ENCODE measurements at places on chromosomes 12 and 14.

DNA sequence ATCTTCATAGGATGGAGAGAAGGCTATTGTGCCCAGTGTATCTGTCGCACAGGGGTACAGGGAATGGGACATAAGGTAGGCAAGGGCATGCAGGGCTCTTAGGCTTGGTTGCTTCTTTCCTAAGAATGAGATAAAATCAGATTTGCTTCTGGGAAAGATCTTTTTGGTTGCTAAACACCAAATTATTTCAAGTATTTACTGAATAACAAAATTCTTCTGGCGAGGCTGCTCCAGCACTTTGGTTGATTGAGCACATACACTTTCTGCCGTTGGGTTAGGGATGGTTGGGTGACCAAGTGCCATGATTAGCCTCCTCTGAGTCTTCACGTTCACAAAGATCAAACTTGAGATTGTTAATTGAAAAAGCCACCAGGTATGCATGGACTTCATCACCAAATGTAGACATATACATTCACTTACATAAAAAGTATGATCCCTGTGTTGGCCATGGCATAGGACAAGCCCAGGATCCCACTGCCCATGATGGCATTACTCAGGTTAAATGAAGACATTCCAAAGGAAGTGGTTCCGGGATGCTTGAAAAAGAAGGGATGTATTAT is 38.2 kb downstream of the SLC38A4 start:
- peak; percentile 2 for DNase-seq
- H3K4me1 ChIP-seq = peaks cover 23% of the 10 kb centered on the region
- no peak overlapping the region for H3K4me3 ChIP-seq
- H3K27me3 ChIP-seq = no peaks in the 10 kb centered on the region
- peak overlapping the region; percentile 79 for H3K27ac ChIP-seq
- H3K36me3 ChIP-seq = no peaks in the 10 kb centered on the region

DNA sequence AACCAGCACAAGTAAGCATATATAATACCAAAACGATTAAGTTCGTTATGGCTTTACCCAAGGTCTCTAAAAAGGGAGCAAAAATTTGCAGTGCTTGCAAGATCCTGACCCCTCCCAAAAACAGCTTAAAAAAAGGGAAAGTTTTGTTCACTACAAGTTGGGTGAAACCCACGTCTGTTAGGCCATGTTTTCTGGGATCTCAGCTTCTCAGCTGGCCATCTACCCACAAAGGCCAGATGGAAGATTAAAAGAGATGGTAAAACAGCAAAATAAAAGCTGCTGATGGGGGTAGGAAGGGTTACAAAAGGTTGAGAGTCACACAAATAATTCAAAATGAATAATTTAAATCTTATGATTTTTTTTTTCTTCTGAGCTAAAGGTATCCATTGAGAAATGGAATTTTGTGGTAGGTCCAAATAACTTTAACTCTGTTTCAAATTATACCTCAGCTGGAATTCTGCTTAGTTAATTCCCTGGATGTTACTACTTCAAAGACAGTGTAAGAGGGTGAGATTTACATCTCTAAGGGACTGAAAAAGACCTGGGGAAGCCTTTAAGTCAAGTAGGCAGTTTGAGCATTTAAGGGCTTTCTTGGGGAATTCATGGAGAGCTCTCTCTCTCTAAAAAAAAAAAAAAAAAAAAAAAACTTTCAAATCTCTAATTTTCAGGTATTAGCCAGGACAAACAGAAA is 185.6 kb upstream of the NAV3 start:
- no peaks in the 10 kb centered on the region for H3K27me3 ChIP-seq
- no peak overlapping the region for H3K4me3 ChIP-seq
- H3K36me3 ChIP-seq = no peaks in the 10 kb centered on the region
- H3K27ac ChIP-seq = no peak overlapping the region

GRCh38 chr12:51437431-51437830 is 12.8 kb downstream of the SLC4A8 start:
- no peak overlapping the region for H3K27ac ChIP-seq
- H3K4me3 ChIP-seq = no peak overlapping the region
- peaks cover 3% of the 10 kb centered on the region for H3K27me3 ChIP-seq
- H3K36me3 ChIP-seq = no peaks in the 10 kb centered on the region

GRCh38 chr14:50871228-50871627 is 625 bp upstream of the ABHD12B start:
- no peak for DNase-seq
- H3K36me3 ChIP-seq = no peaks in the 10 kb centered on the region
- H3K27ac ChIP-seq = no peak overlapping the region
- no peak overlapping the region for H3K4me3 ChIP-seq
- no peaks in the 10 kb centered on the region for H3K4me1 ChIP-seq

- no peaks in the 10 kb centered on the region for H3K36me3 ChIP-seq
- H3K4me3 ChIP-seq = no peak overlapping the region
- DNase-seq = no peak
- no peaks in the 10 kb centered on the region for H3K4me1 ChIP-seq
- peaks cover 31% of the 10 kb centered on the region for H3K27me3 ChIP-seq
- H3K27ac ChIP-seq = no peak overlapping the region
These were observed 88.8 kb downstream of the GALNT8 start for GRCh38 chr12:4809013-4809448.

DNA sequence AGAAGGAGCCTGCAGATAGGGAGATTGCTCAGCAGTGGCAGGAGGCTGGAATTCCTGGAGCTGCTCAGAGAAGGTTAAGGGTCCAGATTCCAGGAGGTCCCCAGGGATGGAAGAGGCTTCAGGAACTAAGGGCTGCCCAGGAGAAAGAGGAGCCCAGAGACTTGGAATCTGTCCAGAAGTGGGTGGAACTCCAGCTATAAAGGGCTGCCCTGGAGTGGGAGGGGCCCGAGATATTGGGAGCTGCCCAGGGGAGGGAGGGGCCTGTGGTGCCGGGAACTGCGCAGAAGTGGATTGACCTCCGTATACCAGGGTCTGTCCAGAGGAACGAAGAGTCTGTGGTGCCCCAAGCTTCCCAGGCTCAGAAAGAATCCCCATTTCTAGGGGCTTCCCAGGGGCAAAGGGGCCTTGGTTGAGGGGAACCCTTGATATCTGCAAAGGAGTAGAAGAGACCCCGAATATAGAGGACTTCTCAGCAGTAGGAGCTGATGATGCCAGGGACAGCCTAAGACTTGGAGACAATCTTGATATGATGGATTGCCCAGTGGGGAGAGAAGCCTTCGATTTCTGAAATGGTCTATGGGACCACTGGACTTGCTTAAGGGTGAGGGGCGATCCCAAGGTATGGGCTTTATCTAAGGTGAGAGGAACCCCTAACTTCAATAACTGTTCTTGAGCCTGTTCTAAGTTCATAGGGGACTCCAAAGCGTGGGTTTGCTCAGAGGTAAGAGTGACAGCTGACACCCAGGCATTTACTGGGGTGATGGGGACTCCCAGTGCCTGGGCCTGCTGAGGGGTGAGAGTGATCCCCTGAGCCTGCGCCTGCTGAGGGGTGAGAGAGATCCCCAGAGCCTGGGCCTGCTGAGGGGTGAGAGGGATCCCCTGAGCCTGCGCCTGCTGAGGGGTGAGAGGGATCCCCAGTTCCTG is 45.0 kb downstream of the FAM186A start:
- no peaks in the 10 kb centered on the region for H3K27me3 ChIP-seq
- H3K27ac ChIP-seq = no peak overlapping the region
- H3K4me3 ChIP-seq = no peak overlapping the region

GRCh38 chr14:92407410-92407809 is 84.4 kb downstream of the SLC24A4 start:
- DNase-seq = no peak
- no peak overlapping the region for H3K4me3 ChIP-seq
- no peaks in the 10 kb centered on the region for H3K36me3 ChIP-seq
- peaks cover 6% of the 10 kb centered on the region for H3K4me1 ChIP-seq
- H3K27ac ChIP-seq = no peak overlapping the region

- no peak overlapping the region for H3K4me3 ChIP-seq
- H3K36me3 ChIP-seq = peaks cover 2% of the 10 kb centered on the region
- H3K27ac ChIP-seq = no peak overlapping the region
- no peaks in the 10 kb centered on the region for H3K4me1 ChIP-seq
These were observed 104.5 kb upstream of the DNM1L start for GRCh38 chr12:32574585-32574984.

GRCh38 chr12:9404031-9404430 is 195.8 kb upstream of the PZP start:
- H3K4me1 ChIP-seq = no peaks in the 10 kb centered on the region
- no peaks in the 10 kb centered on the region for H3K27me3 ChIP-seq
- DNase-seq = no peak
- no peak overlapping the region for H3K27ac ChIP-seq
- no peak overlapping the region for H3K4me3 ChIP-seq

All from endothelial cell of umbilical vein (primary cell).